ENCODE measurements at places on chromosomes 16 and 17.

DNA sequence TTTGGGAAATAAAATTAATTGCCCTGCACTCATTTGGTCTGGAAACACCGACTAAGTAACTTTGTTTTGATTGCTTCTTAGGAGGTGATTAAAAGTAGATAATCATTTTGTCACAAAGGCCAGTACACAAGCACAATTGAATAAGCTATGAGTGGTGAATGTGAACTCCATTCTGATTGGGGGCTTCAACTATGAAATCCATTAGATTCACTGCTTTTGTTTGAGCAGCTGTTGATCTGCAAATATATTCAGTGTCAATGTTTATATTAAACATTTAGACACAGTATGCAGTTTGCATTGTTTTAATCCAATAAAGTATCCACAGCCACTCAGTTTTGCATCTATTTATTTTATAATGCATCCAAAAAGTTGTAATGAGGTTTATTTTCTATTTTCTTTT, 817.5 kb downstream of the CDH11 start:
- DNase-seq, result no peak

DNA sequence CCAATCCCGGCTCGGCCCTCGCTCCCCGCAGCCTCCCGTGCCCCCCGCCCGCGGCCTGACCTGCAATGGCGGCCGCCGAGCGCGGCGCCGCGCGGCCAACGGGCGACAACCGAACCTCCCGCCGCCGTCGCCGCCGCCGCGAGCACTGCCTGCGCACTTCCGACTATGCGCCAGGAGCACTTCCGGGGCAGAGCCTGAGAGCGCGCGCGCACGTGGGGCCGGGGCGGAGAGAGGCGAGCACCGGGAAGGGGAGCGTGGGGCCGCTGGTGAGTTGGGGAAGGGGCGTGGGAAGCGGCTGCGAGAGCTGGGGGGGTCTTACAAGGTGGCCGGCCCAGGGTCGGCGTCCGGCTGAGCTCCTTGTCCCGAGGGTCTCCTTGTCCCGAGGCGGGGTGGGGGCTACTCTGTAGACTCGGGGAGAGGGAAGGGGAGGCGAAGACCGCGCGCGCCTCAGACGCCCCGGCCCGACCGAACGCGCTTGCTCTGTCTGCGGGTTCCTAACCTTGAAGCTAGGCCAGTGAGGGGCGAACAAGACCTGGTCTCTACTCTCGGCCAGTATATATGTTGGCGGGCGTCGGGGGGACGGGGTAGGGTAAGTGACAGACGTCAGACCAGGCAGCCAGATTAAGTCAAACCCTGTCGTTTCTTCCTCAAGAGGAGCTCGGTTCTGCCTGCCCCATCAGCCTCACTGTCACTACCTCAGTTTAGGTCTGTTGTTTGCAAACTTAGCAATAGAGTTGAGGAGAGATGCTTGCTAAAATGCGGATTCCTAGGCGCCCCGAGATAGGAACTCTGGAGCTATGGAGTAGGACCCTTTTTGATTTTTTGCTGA, at the start of the genes CHTF8 and UTP4:
TSS of gene CHTF8 (minus strand) at position 165 of the 829 bp plus-strand sequence. CDS start 11,130 bp downstream, outside the sequence.
TSS of gene UTP4 (plus strand) at position 226 of the 829 bp plus-strand sequence. CDS start 811 bp downstream, outside the sequence.
- peak; percentile 57 for DNase-seq

GRCh38 chr17:65143889-65144604, 6.9 kb downstream of the RGS9 start:
- DNase-seq, result no peak

- no peak for DNase-seq
Observed at GRCh38 chr17:79939094-79939435, 96.6 kb downstream of the TBC1D16 start.

GRCh38 chr17:35879773-35880654, at the start of gene CCL5:
Gene CCL5, minus strand, starts transcription at chr17:35880360.
- DNase-seq, result peak; percentile 1

- DNase-seq, result no peak
Observed at GRCh38 chr16:87098361-87098760, 218.8 kb downstream of the C16orf95 start.

DNA sequence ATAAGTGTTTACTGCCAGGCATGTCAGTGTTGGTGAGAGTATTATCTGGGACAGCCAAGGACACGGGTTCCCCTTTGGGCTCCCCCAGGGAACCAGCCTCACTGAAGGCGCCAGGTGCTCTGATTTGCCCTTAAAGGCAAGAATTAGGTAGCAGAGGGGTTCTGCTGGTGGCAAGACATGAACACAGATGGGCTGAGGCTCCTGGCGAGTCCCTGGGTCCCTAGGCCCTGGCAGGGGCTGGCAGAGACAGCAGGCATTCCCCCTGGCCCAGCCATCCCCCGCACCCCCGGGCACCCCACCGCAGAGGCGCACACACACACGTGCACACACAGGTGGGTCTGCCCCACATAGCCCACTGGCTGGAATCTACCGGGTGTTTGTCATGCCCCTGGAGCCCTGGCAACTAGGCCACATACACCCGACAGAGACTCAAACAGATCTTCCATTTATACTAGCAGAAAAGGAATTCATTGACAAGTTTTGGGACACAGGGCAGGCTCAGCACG, 153.3 kb downstream of the C16orf78 start:
- DNase-seq, result no peak

- DNase-seq, result no peak
Observed at GRCh38 chr17:60277258-60277657, 114.7 kb downstream of the USP32 start.

DNA sequence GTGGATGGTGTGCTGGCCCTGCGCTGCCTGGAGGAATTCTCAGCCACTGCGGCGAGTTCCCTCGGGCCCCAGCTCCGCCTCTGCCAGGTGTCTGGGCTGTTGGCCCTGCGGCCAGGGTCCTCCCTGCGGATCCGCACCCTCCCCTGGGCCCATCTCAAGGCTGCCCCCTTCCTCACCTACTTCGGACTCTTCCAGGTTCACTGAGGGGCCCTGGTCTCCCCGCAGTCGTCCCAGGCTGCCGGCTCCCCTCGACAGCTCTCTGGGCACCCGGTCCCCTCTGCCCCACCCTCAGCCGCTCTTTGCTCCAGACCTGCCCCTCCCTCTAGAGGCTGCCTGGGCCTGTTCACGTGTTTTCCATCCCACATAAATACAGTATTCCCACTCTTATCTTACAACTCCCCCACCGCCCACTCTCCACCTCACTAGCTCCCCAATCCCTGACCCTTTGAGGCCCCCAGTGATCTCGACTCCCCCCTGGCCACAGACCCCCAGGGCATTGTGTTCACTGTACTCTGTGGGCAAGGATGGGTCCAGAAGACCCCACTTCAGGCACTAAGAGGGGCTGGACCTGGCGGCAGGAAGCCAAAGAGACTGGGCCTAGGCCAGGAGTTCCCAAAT, 1.3 kb upstream of the TNFSF13 start:
- no peak for DNase-seq

- DNase-seq, result no peak
Observed at GRCh38 chr17:48722201-48722907, at the start of gene PRAC1. Gene PRAC1, minus strand, starts transcription at chr17:48722518. Its CDS starts 126 bp downstream, at chr17:48722392.

DNA sequence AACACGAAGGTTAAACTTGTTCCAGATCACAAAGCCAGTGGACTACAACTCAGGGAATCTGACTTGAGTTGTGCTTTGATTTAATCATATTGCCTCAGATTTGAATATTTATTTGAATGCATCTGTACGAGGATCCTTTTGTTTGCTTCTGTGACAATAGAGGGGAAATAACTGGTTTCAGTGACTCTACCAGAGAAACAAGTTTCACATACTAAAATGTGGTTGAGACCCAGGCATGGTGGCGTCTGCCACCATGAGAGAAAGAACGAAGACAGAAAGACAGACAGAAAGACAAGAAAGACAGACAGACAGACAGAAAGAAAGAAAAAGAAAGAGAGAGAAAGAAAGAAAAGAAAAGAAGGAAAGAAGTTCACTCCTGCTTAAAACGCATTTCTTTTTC, 24.0 kb downstream of the YWHAE start:
- no peak for DNase-seq

GRCh38 chr17:19012171-19013080, 7.9 kb upstream of the FAM83G start:
- no peak for DNase-seq

- DNase-seq, result no peak
Observed at GRCh38 chr17:27418366-27418615, 38.0 kb upstream of the KSR1 start.

GRCh38 chr17:44916781-44917241, 1.5 kb upstream of the GFAP start:
- no peak for DNase-seq

- no peak for DNase-seq
Observed at GRCh38 chr17:66383333-66383732, 80.9 kb downstream of the PRKCA start.

GRCh38 chr17:65095465-65095864, 38.9 kb upstream of the GNA13 start:
- DNase-seq, result no peak

- DNase-seq, result no peak
Observed at GRCh38 chr17:50833510-50834428, 1.6 kb upstream of the WFIKKN2 start.

- DNase-seq, result no peak
Observed at GRCh38 chr16:4372001-4372577, 441 bp downstream of the VASN start.

DNA sequence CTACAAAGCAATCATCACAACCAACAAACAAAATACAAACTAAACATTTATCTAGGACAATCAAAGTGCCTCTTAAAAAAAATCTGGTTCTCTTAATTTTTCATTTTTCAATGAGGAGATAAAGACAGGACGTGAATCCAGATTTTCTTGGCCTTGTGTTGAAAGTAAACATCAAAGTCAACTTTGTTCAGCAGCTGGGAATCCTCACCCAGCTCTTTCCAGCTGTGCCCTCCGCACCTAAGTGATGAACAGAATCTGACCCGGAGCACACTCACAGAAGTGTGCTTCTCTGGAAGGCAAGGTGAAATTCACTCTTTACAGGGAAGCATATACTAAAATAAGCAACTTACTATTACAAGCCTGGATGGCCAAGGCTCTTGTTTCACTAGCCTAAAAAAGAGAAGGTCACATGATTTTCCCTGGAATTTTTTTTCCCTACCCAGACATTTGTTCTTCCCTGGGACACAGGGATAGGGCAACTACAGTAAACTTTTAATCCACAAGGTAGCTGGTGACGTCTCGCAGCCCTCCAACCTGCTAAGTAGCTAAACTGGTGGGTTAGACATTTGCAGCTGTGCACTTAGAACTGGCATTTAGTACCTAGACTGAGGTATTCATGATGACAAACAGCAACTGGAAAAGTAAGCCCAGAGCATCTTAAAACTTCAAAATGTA, 3.2 kb downstream of the WIPI1 start:
- DNase-seq, result no peak

GRCh38 chr16:11521055-11521454, 65.7 kb downstream of the LITAF start:
- DNase-seq, result no peak

DNA sequence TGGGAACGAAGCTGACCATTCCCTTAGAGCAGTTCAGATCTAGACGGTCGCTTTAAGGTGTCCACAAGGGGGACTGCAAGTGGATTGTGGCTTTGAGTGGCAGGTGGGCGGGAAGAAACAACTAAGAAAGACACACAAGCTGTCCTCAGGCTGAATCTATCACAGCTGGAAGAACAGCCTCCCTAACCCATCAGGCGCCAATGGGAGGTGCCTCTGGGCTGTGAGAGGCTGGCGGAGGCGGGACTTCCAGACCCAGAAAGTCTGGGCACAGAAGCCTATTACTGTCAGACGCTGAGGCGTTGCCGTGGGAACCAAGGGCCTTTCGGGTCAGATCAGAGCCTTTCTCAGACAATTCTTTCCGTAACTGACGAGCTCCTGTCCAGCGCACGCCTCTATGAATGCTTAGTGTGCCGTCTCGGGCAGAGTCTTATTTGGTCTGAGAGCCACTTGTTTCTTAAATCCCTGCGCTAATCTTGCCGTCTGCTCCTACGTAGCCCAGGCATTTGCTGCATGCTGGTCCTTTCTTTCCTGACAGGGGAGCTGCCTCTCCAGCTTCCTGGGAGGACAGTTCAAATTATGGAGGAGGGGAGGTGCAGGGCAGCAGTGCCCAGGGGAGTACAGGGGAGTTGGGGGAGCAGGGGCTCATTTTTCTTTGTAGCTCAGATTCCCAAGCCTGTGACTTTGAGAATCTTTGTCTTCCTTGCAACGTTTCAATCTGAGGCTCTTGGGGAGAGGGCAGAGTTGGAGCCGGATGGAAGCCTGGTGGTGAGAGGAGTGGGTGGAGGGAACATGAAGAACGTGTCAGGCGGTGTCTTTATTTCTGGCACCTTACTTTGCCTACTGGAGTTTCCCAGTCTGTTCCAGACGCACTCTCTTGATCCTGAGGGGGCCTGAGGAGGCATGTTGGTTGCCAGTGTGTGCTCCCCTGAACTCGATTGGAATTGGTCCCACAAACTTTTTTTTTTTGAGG, 618.7 kb downstream of the KCNJ18 start:
- no peak for DNase-seq

DNA sequence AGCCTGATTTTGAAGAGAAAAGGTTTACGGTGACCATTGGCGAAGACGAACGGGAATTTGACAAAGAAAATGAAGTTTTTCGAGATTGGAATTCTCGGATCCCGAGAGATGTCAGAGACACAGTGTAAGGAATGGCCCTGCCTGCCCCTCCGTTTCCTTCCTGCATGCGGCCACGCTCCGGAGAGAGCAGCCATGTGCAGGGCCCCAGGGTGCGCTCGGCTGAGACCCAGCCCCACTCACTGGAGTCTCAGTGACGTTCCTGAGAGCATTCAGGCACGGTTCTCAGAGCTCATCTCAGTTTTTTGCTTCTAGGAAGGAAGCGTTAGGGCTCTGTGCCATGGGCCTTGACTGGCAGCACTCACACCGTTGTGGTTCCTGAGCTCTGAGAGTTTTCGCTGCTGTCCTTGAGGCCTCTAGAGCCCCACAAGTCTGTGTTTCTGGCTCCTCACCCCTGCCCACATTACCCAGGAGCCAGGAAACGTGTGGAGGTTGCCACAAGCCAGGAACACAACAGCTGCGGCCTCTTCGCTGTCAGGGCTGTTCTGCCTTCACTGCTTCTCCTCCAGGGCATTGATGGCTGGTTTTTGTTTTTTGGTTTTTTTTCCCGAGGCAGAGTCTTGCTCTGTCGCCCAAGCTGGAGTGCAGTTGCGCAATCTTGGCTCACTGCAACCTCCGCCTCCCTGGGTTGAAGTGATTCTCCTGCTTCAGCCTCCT, 29.8 kb downstream of the ZC3H18 start:
- no peak for DNase-seq

DNA sequence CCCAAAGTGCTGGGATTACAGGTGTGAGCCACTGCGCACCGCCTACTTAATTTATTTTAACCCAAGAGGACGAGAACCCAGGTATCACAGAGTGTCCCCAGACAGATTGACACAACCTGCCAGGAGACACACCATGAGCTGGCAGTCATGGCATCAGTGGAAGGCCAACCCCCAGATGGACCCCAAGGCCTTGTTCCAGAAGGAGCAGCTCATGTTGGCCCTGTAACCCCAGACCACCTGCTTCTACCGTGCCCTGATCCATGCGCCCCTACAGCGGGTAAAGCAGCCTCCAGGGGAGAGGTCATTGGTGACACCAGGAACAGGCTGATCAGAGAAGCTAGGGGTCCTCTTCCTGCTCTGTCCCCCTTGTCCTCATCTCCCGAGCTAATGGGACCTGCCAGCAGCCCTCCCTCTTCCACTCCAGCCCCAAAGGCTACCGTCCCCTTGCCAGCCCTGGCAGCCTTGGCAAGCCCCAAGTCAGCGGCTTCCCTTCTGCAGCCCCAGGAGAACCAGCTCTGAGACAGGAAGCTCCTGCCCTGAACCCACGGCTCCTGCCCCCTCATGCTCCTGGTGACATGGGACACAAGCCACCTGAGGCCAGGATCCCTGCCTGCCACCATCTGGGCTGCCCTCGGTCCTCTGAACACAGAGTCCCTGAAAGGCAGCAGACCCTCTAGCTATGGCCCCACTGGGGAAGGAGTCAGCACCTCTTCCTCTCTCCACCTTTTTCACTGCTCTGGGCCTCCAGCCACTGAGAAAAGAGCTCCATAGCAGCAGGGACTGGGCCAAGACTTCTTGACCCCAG, 6.3 kb downstream of the SULT1A1 start:
- DNase-seq, result no peak

GRCh38 chr16:85522842-85523601, 90.1 kb upstream of the GSE1 start:
- DNase-seq, result no peak
